HS-27A (cell line): ENCODE measurements at places on chromosomes 7 and 10.

DNA sequence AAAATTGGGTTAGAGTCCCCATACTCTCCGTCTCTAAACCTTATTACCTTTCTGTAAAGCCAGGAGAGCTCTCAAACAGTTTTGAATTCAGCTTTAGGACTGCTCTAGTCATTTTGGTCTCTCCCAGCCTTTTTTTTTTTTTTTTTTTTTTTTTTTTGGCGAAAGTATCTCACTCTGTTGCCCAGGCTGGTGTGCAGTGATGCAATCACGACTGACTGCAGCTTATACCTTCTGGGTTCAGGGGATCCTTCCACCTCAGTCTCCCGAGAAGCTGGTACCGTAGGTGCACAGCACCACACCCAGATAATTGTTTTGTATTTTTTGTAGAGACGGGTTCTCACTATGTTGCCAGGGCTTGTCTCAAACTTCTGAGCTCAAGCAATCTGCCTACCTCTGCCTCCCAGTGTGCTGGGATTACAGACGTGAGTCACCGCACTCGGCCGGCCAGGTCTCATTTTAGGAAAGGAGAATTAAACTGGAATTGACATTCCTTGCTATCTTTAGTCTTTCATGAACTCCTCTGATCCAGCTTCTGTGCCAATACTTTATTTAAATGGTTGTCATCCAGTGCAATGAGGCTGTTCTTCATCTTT, 31.4 kb upstream of the RSU1 start:
- DNase-seq, result no peak

- DNase-seq, result no peak
Measured at GRCh38 chr10:8510471-8510870, 456.0 kb downstream of the GATA3 start.

GRCh38 chr7:46210467-46210866, 289.4 kb upstream of the IGFBP3 start:
- DNase-seq, result no peak

DNA sequence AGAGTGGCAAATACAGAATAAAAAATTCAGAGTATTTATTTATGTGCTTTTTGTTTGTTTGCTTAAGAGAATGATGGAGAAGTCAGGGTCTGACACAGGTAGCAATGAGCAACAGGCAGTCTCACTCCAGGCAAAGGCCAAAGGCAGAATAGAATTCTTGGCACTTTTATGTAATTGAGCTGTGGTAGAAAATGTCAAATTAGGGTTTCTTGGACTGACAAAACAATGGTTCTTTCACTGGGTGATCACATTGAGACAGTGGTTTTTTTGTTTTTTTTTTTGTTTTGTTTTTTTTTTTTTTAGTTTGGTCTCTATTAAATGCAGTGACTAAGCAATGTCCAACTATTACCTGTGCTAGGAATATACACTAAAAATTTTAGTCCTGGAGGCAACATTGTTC, 27.4 kb downstream of the POM121L12 start:
- no peak for DNase-seq

DNA sequence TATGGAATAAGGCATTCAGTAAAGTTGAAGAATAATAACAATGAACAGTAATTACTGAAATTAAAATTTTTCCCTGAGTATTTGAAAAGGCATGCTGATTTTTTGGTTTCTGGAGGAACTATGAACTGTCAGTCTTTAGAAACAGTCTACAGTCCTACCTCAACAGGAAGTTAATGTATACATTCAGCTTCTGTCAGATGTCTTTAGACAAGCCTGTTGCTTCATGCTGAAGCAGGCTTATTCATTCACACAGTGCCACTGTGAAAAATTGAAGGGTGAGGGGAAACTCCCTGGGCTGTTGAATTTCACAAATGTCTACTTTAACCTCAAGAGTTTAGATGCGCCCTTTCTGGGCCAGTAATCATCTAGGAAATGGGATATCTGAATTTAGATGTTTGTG, 3.5 kb downstream of the NRF1 start:
- no peak for DNase-seq

DNA sequence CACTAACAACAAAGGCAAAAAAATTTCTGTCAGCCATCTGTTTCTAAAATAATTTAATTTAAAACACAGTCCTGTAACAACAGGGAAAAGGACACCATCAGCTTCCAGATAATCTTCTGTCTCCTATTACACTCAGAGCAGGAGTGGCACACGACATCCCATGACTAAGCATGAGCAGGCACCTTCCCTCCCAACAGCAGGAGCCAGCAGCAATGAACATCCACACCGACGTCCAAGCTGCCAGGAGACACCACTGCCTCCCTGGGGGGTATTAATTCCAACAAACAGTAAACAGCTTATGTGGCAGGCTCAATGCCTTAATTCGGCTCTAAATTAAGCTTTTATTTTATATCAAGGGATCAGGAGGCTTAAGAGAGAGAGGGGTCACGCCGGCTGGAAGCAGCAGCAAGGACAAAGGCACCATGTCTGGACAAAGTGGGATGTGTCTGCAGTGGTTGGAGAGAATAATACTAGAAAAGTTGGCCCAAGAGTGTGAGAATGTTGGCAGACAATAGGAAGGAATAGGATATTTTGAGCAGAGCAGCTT, 45.7 kb downstream of the KIAA1549 start:
- peak; percentile 11 for DNase-seq
